ENCODE measurements at places on chromosomes 3 and 15.
A peak's percentile ranks its signal among the peaks of the same experiment; 100 is the strongest.

DNA sequence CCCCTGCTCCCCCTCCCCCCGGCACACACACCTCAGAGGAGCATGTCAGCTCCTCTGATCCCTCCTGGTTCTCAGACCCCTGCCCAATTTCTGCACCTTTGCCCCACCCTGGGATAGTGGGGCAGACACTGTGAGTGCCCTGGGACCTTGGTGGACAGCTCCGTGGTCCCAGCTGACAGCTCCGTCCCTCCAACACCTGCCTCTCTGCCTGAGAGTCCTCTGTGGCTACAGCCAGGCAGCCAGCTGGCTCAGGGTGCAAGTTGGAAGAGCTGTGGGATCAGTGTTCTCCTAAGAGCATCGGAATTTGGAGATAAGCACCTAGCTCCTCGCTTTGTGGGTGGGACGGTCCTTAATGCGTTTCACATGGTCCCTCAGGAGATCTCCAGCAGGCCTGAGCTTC lies 43.7 kb upstream of the PGPEP1L start:
- no peak for DNase-seq

DNA sequence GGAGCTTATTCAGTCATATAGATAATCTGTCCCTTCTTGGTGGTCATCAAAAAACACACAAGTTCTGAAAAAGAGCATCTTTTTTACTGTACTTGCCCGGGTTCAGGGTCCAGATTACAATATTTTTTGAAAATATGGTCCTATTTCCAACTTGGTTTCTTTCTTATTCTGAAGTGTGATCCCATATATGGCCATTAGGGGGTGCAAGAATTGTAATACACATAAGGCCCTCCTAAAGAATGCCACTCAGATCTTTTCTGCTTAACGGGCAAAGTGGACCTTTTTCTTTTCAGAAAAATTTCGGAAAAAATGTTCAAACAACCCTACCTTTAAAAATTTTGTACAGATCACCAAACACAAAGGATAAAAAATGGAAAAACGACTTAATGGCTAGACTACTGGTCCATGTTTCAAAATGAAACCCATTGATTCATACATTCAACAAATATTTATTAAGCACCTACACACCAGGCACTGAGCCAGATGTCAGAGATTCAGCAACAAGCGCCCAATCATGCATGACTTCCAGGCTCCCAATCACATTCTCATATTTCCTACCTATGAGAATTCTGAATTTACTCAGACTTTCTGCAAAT lies 102.0 kb upstream of the MYRIP start:
- peak; percentile 15 for DNase-seq

- no peak for DNase-seq
Observed at GRCh38 chr3:112392393-112393359, 59.7 kb downstream of the CD200 start.

- DNase-seq = no peak
Observed at GRCh38 chr3:128435058-128435457, 31.6 kb downstream of the DNAJB8 start.

GRCh38 chr15:57440167-57440566 lies 63.9 kb downstream of the CGNL1 start:
- DNase-seq = no peak

- no peak for DNase-seq
Observed at GRCh38 chr3:152609891-152610290, 225.0 kb upstream of the P2RY1 start.

- DNase-seq = no peak
Observed at GRCh38 chr15:38275959-38276358, 23.3 kb downstream of the SPRED1 start.

GRCh38 chr3:48038971-48039481 lies 22.8 kb upstream of the MAP4 start:
- no peak for DNase-seq

GRCh38 chr3:146493761-146494160 lies 24.4 kb upstream of the PLSCR2 start:
- no peak for DNase-seq

GRCh38 chr15:81327516-81327915 lies 3.6 kb upstream of the STARD5 start:
- no peak for DNase-seq

- no peak for DNase-seq
Observed at GRCh38 chr3:1561427-1561826, 468.6 kb downstream of the CNTN6 start.

DNA sequence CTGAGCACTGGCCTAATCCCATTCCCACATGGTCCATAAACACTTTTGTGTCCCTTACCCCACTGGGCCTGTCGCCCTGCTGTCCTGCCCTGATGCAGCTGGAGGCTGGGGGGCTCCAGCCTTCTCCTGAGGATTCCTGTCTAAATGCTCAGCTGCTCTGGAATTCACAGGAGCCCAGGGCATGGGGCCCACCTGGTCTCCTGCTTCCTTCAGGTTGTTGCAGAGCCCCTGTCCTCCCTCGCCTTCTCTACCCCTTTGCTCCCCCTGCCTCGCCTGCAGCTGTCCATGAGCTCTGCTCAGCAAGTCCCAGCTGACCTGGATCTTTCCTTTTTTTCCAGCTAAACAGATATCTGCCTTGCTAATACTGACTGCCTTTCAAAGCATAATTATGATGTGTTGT lies 286.9 kb downstream of the XXYLT1 start:
- DNase-seq = no peak

DNA sequence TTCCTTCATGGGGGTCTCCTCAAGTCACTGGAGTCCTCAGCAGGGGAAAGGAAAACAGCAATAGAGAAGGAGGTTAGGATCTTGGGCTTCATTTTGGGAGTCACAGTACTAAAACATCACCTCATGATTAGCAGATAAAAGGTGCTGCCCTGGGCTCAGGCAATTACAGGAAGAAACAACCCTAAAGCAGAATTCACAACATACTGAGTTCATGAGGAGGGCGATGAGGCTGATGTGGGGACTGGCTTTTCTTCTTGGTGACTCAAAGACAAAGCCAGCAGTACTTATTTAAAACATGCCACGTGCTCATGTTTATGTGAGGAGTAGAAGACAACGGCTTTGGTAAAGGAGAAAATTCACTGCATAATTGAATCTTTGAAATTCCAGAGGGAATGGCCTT lies 822.3 kb upstream of the CFAP20DC start:
- no peak for DNase-seq

GRCh38 chr3:40780291-40780924 lies 255.6 kb downstream of the ZNF621 start:
- DNase-seq = no peak

DNA sequence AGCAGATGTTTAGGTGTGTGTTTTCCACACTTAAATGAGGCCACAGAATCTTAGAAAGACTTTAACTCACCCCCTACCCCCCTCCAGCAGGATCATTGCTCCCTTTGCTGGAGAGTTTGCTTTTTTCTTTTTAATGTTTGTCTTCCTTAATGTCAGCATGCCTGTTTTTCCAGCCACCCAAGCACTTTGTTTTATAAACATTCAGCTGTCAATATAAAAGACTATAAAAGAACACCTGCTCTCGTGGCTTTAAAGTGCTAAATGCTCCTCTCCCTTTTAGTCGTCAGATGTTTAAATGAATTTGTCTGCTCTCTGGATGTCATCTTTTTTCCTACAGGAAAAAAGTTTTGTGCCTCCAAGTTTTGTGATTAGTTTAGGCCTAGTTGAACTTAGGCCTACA lies 61.7 kb downstream of the SIDT1 start:
- no peak for DNase-seq

DNA sequence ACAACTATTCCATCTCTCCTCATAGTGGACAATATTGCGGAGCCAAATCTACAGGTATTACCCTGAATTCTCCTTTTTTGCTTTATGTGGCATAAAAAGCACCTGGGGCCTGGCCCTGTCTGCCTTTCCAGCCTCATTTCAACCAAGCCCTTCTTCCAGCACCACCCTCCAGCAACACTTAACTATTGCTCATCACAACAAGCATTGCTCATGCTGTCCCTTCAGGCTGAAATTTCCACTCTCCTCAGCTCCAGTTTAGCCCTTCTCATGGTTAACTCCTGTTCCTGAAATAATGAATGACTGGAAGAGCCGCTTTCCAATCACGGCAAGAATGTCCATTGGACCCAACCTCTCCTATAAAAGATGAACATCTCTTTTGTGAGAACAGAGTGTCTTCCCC lies 107.4 kb downstream of the P2RY1 start:
- no peak for DNase-seq

DNA sequence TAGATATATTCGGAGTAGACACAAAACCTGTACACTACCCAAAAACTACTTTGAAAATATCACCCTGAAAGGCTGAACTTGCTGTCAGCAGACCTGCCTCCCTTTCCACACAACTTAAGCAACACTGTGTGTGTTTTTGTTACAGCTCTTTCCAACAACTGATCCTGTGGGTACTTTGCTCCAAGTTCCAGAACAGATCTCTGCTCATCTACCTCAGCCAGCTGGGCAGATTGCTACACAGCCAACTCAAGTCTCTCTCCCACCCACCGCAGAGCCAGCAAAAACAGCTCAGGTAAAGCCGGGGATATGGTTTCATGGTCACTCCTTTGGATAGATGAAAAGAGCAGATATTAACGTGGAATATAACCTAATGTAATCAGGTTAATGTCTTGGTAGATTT lies 19.7 kb upstream of the SLC22A13 start:
- no peak for DNase-seq

- DNase-seq = no peak
Observed at GRCh38 chr15:38263996-38264395, 11.4 kb downstream of the SPRED1 start.

DNA sequence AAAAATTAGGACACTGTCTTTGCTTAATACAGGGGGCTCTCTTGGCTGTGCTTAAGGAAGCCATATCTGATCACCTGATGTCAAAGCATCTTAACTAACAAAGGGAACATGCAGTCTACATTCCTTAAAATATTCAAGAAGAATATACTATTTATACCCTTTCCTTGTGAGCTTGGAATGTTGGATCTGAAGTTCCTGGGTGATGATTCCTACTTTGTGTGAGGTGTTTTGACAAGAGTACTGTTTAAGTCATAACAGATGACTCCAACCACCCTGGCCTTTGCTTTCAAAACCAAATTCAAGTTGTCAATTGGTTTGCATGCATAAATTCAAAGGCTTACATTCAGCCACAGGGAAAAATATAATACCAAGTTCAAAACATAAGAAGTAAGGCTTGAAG lies 862.7 kb upstream of the SEMA6D start:
- no peak for DNase-seq

DNA sequence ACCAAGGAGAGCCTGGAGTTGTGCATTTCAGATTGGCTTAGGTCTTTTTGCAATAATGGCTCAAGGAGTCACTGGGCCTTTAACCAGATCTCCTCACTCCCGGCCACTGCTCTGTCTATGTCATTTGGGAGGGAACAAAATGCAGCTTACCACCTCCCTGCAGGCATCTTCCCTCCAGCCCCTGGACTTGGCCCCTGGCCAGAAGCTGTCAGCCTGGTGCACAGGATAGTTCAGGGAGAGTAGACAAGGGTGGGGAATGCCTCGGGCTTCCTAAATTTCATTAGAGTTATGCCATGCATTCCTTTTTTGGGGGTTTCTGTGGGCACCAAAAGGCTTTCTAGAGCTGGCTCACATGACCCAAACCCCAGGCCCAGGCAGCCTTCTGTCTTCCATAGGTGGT lies 70.2 kb upstream of the HRH1 start:
- DNase-seq = no peak

DNA sequence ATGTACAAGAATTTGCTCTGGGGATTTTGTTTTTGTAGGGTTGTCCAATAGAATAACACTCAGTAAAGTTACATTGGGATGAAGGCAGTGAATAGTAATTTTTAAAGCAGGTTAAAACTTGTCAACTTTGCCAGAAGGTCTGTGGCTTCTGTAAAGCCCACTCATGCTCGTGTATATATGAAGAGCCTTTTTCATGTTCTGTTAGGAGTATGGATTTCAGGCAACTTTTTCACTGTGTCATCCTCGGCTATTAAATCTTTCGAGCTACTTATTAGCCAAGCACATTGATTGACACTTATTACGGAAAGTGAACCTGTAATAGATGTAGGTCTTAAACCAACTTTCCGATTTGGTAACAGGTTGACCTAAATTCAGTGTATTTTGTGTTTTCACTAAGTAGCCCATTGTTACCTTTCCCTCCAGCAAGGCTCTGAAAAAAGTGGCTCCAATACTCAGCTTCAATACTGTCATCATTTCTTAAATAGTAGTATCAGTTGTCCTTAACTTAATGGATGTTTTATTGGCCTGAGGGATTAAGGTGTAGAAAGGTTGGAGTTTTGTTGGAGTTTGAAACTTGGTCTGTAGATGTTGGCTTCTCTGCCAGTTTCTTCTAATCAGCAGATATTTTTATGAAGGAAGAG lies 1.7 kb downstream of the PAK2 start:
- no peak for DNase-seq

GRCh38 chr15:64146885-64147681 lies 4.4 kb upstream of the SNX22 start:
- no peak for DNase-seq

DNA sequence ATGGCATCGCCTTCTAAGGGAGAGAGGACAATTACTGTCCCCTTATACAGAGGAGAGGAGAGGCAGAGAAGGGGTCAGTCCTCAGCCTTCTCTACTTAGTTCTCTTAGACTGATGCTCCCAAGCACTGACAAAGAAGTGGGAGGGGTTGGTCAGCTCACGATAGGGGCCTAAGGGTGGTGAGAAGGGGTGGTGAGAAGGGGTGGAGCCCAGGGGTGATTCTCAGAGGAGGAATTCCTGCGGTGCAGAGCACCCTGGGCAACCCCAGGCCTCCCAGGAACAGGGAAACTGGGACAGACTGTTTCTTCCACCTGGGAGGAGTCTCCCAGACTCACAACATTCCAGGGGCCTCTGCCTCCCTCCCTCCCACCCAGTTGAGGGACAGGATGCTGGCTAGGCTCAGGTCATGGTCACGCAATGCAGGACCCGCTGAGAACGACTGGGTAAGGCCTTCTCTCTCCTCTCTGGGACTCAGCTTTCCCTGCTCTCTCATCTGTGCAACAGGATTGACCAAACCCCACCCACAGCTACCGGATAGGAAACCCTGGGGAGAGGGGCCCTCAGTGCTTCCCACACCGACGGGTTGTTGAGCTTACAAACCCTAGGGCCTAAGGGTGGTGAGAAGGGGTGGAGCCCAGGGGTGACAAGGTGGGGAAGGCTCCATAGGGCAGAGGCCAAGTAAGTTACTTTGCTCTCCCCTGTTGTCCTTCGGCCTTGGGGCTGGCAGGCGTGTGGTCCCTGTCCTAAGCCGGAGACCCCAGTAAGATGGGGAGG lies 1.5 kb downstream of the TPRA1 start:
- no peak for DNase-seq

GRCh38 chr3:55735976-55736375 lies 248.9 kb upstream of the WNT5A start:
- no peak for DNase-seq

DNA sequence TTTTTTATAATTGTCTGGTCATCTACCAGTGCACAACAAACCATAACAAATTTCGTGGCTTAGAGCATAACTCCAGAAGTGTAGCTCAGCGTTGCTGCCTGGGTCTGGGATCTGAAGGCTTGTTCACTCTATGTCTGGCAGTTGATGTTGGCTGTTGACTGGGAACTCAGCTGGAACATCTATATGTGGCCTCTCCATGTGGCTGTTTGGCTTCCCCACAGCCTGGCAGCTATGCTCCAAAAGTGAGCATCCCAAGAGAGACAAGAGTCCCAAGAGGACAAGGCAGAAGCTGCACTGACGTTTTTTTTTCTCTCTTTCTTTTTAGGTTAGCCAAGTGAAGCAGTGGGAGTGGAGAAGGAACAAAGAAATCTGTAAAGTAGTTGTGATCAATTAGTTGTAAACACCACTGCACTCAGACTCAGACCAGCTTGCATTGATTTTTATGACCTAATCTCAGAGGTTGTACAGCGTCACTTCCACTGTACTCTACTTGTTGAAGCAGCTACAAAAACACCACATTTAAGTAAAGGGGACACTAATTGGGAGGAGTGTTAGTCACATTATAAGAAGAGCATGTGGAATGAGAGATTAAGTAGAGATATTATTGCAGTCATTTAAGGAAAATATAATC lies 2.5 kb upstream of the GPR176 start:
- DNase-seq = no peak

- no peak for DNase-seq
Observed at GRCh38 chr3:161310649-161311423, 60.5 kb downstream of the SPTSSB start.

All from HEK293T (cell line).